ENCODE measurements at places on chromosomes 6 and 20.

DNA sequence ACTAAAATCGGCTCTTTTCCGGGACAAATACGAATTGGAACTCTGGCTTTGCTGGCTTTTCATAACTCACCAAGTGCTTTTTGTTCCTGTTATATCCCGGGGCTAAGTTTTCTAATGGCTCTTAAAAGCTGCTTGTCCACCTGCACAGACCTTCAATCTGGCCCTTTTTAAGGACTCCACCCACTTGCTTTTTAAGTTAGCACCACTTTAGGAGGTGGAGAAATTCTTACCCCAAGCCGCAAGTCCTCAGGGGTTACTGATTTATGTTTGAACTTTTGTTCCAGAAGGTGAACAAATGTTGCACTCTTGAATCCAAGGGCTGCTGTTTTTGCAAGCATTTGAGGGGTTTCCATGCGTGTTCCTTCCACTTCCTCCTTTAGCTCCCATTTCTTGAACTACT is 37.8 kb downstream of the FAM184A start:
- DNase-seq = no peak

DNA sequence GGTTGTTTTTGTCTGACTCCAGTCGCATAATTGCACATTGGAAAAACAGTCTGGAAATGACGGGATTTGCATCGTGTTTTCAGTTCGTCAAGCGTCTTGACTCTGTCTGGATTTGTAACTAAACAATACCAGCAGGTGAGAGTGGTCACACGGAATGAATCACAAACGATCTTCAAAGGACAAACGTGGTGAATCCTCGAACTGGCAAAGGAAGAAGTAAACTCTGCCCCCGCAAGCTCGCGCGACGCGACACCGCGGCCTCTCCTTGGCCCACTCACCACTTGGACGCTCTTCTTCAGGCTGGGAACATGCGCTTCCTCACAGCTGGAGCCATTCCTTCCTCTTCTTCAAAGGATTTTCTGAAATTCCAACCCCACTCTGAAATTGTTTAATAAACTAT is 352.6 kb downstream of the THBS2 start:
- DNase-seq = no peak

GRCh38 chr20:25574411-25574810 is 10.9 kb downstream of the NINL start:
- DNase-seq = no peak

DNA sequence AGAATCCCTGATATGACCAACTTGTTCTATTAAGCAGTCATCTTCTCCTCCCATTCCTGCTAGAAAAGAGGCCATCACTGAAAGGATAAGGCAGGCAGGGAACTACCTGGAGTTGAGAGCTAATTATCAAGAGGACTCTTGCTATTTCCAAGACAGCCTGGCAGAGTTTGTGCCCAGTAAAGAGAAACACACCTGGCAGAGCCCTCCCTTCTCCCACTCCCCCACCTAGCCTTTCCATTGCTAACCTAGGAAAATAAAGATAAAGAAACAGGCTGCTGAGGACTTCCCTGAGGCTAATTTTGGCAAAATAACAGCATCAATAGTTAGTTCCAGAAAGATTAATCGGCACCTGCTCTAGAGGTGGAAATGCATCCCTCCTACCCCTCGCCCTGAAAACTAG is 20.4 kb upstream of the RAB22A start:
- no peak for DNase-seq

DNA sequence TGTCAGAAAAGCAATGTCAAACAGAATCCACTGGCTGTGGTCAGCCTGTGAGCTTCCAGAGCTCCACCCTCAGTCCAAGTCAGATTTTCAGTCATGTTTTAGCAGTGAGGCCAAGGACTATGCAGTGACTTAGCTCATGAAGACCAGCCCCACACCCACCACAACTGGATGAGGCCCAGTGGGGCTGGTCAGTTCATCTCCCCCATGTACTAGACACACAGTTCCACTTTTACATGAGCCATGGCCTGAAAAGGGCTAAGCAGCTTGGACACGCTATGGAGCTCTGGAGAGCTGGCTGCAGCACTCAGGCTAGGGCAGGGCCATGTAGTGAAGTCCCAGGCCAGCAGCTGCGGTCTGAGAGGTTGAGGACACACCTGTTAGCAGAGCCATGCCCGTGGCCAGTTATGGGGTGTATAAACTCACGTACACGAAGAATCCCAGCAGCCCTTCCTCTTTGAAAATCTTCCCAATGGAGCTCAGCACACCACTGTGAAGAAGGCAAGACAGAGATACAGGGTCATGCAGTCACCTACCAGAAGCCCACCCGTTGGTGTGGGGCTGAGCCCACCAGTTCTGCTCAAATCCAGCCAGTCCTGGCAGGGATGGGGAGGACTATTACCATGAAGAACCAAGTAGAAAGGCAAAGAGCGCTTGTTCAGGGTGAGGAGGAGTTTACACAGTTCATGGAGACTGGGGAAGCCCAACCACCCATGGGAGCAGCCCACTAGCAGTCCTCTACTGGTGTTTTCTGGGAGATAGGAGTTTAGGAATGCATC is 10.6 kb downstream of the MTCH1 start:
- no peak for DNase-seq

DNA sequence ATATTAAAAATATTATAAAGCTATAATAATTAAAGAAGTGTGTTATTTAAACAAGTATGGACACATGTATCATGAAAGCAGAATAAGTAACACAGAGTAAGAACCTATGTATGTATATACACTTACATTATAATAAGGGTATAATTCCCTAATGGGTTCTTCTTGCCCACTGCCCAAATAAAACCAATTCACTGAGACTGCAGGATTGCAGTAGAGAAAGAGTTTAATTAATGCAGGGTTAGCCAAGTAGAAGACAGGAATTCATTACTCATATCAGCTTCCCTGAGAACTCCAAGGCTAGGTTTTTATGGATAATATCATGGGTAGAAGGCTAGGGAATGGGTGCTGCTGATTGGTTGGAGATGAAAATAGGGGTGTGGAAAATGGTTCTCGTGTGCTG is 53.8 kb upstream of the SAMD3 start:
- no peak for DNase-seq

GRCh38 chr20:416950-417800 is 9.1 kb downstream of the RBCK1 start:
- no peak for DNase-seq

DNA sequence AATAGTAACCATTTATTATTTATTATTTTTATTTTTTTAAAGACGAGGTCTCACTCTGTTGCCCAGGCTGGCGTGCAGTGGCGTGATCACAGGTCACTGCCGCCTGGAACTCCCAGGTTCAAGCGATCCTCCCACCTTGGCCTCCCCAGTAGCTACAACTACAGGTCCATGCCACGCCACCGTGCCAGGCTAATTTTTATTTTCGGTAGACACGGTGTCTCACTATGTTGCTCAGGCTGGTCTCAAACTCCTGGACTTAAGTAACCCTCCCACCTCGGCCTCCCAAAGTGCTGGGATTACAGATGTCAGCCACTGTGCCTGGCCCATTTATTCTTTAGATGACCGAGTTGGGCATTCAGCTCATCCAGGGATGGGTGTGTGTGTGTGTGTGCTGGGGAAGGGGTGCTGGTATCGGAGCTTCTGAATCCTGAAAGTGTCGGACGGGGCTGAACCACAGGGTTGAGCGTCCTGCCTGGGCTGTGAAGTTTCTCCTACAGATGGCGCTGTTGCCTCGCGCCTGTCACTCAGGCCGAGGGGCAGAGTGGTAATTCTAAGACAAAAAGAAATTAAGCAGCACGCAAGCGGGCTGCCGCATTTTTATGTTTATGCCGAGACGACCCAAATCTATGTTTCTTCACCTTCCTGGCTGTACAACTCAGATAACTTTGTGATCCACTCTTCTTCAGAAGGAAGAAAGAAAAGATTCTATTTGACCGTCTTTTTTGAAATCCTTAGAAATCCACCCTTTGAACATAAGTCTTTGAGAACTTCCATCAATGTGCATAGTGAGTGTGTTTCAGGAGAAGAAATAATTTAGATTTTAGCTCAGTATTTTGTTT is 252.8 kb downstream of the CDH26 start:
- peak; percentile 60 for DNase-seq

DNA sequence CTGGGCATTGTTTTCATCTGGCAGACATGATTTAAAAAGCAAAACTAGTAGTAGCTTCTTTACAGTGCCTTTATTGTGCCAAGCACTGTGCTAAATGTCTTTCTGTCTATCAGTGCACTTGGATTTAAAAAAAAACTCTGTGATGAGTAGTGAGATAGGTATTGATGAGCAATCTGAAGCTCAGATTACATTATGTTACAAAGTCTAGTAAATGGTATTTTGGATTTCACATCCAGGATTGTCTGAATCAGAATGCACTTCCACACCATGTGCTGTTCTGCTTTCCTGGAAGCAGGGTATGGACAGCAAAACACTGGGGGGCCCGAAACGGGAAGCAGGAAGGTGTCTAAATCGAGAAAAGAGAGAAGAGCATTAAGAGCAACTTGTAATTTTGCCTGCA is 103.4 kb upstream of the CCN2 start:
- DNase-seq = no peak

- DNase-seq = no peak
Measured at GRCh38 chr6:151054306-151054705, 185.5 kb upstream of the AKAP12 start.

DNA sequence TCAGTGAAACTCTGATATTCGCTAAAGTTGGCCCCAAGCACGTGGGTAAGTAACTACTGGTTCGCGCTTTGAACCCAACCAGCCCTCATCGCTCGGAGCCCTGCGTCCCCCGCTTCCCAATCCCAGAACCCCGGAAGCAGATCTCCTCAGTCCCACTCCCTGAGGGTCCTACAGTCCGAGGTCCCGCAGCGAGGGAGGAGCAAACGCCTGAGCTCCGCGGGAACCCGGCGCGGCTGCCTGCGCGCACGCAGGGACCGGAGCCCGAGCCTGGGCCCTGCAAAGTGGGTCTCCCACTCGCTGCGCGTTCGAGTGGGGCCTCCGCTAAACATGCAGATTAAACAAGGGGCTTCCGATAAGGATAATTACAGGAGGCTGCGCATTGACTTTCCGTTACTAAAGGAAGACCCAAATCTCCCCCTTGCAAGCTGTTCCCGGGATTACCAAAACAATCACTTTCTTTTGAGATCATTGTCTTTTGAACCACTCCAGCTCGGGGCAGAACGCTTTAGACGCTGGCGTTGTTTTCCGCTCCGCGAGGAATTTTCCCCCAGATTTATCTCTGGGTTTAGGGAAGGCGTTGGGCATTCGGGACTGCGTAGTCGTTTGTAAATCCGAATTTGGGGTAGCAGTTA is 1.3 kb upstream of the VSX1 start:
- no peak for DNase-seq

- no peak for DNase-seq
Measured at GRCh38 chr20:42123981-42124473, 505.9 kb upstream of the CHD6 start.

DNA sequence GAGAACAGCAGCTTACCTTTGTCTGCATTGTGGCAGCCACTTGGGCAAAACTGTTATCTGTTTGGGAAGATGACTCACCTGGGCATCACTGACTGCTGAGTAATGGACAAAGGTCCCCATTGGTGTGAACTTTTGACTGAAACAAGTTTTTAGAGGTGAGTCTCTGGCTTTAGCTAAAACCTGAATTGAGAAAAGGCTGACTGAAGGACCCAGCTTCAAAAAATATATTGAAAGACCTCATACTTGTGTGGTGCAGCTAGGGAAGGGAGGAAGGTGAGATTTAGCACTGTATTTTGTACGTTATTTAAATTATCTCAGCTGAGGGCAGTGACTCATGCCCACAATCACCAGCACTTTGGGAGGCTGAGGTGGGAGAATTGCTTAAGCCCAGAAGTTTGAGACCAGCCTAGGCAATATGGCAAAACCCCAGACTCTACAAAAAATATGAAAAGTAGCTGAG is 4.5 kb upstream of the CITED2 start:
- no peak for DNase-seq

- no peak for DNase-seq
Measured at GRCh38 chr6:44020148-44020547, 107.1 kb downstream of the MRPL14 start.

DNA sequence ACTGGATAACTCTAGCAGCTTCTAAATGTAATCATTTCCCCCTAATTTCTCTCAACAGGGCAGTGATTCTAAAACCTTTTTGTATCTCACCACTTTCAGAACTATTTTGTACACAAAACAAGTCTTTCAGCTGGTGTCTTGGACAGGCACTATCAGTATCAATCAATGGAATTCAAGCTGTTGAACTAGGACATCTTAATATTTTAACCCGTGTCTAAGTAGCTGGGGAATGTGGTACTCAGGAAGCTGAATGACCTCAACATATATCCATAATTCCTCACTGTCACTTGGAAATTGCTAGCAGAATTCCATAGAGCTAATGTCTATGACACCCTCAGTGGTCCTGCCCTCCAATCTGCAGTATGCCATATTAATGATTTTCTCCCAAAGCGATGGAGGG is 24.5 kb downstream of the ADAT2 start:
- no peak for DNase-seq

GRCh38 chr6:28947067-28947765 is 23.4 kb upstream of the TRIM27 start:
- no peak for DNase-seq

DNA sequence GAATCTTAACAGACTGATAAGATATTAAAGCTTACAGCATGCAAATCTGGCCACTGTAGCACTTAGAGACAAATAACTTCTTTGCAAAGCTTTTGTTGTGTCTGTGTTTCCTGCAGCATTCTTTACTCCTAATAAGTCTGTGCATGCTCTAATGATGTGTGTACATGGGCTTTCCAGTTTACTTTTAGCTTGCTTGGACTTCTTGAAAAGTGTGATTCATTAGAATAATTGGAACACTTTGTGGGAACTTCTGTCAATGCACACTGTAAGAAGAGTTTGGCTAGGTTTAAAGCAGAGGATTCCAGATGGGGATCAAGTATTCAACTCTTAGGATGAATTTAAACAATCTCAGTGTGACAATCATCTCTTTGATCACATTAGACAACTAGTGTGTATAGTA is 22.1 kb upstream of the TINAG start:
- DNase-seq = no peak

GRCh38 chr6:150510576-150510975 is 89.1 kb upstream of the PLEKHG1 start:
- DNase-seq = no peak

GRCh38 chr20:4833074-4833728 is 111.5 kb downstream of the PRND start:
- DNase-seq = no peak

DNA sequence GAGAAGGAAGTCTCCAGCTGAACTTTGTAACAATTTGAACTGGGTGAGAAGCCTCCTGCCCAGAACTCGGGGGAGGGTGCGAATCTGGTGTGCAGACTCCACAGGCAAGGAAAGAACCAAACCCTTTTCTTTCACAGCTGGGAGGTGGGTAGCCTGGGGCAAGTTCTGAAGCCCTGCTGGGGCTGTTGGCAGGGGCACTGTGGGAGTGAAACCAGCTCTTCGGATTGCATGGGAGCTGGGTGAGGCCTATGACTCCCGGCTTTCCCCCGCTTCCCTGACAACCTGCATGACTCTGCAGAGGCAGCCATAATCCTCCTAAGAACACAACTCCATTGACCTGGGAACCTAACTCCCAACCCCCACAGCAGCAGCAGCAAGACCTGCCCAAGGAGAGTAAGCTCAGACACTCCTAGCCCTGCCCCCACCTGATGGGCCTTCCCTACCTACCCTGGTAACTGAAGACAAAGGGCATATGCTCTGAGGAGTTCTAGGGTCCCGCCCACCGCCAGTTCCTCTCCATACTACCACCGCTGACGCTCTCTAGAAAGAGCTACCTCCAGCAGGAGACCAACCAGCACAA is 37.5 kb downstream of the SOD2 start:
- no peak for DNase-seq

GRCh38 chr6:39520916-39521315 is 198.4 kb upstream of the KCNK16 start:
- no peak for DNase-seq

- no peak for DNase-seq
Measured at GRCh38 chr6:90131125-90131524, 165.5 kb downstream of the BACH2 start.

- no peak for DNase-seq
Measured at GRCh38 chr6:44202972-44203750, 13.6 kb upstream of the MYMX start.
